Liver (tissue), 10 donors: ENCODE measurements at places on chromosomes 6 and 20.

DNA sequence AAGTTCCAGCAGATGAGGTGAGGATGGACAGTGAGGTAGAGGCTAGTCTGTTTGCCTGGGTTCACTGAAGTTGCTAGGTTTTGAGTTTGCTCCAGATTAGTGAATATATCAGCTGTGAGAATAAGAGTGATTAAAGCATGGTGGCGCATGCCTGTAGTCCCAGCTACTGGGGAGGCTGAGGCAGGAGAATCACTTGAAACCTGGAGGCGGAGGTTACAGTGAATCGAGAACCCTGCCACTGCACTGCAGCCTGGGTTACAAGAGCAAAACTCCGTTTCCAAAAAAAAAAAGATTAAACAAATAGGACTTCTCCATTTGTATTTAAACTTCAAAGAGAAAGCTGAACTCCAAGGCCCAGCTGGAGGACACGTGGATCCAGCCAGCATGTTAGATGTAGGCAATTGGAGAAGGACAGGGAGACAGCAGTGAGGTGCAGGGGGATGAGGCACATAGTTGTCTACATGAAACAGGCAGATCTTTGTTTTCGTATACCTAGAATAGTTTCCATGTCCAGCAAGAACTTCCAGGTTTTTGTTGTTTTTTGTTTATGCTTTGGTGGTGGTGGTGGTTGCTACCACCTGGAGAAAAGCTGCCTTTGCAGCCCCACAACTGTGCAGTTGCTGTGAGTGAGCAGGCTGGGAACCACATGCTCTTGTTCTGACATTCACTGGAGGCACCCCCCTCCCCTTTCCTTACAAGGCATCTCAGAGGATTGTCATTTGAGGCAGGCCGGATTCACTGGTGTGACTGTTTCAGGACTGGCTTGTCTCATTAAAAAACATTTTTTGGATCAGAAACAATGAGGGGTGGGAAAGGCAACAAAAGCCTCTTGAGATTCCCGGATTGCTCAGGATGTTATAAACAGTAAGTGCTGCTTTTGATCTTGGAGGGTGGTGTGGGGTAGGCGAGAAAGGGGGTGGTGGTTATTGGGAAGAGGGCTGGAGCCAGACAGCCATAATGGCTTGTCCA is 72.3 kb downstream of the JARID2 start:
- no peak for DNase-seq

- no peak for DNase-seq
Observed at GRCh38 chr6:259901-260508, 32.3 kb upstream of the DUSP22 start.

DNA sequence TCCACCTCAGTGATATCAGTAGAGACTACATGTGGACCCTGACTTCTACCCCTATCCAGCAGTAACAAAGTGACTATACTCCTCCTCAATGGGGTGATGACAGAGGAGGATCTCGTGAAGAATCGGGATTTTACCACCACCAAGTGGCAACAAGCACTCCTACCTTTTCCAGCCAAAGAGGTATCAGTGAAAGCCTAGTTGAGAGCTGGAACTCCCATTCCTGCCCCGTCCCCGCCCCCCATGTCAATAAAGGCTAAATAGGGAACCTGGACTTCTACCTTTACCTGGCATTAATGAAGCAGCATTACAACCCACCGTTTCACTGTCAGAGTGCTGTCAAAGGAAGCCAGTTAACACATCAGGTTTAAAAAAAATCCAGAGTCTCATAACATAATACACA is 45.3 kb downstream of the RNF24 start:
- DNase-seq, result peak; percentile 48

GRCh38 chr20:9974324-9974723 is 60.5 kb upstream of the ANKEF1 start:
- DNase-seq, result no peak

- DNase-seq, result no peak
Observed at GRCh38 chr20:13118676-13119075, 102.4 kb upstream of the ISM1 start.

DNA sequence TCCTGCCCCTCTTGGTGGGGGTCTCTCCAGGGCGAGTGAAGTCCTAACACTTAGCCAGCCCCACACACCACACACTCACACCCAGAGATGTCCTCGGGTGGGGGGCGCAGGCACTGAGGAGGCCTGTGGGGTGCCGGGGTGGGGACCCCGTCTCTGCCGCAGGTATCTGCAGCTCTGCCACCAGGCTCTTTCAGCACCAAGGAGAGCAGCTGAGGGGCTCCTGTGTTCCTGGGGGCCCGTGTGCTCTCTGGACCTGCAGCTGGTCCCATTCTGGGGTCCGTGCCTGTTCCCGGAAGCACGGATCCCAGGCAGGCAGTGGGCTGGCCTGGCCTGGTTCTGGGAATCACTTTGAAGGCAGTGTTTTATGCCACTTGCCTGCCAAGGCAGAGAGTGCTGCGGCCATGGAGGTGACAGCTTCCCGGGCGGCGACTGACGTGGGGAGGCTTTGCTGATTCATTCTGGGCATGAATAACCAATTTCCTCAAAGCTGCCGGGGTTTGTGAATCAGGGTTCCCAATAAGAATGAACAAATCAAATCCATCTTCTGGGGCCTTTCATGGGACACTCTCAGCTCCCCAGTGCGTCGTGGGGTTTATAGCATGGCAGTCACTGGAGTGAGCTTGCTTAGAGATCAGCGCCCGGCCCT is 54.4 kb upstream of the SLCO4A1 start:
- DNase-seq, result no peak

- DNase-seq, result no peak
Observed at GRCh38 chr6:162344646-162345010, 382.9 kb downstream of the PRKN start.
